Activated CD4-positive, alpha-beta T cell treated with anti-CD3 and anti-CD28 coated beads for 4 hours (primary cell): ENCODE measurements at places on chromosomes 4 and X.

DNA sequence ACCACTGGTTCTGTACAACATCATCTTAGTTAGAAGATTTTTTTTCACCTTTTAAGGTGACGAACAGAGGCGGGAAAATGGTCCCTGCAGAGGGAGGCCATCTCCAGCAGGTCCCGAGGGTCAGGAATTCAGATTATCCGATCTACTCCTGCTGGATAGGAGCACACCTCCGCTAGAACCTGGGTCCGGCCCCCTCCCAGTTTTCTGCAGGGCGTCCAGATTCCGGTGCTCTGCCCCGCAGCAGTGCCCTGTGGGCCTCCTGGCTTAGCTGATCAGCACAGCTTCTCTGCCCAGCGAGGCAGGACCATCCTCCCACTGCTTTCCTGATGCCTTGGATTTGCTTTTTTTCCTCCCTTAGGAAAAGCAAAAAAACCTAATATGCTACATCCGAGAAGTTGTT is 2.3 kb downstream of the TBL1X start:
- no peak for DNase-seq

- no peak for DNase-seq
These were observed 105.4 kb upstream of the FAT1 start for GRCh38 chr4:186829097-186829496.

DNA sequence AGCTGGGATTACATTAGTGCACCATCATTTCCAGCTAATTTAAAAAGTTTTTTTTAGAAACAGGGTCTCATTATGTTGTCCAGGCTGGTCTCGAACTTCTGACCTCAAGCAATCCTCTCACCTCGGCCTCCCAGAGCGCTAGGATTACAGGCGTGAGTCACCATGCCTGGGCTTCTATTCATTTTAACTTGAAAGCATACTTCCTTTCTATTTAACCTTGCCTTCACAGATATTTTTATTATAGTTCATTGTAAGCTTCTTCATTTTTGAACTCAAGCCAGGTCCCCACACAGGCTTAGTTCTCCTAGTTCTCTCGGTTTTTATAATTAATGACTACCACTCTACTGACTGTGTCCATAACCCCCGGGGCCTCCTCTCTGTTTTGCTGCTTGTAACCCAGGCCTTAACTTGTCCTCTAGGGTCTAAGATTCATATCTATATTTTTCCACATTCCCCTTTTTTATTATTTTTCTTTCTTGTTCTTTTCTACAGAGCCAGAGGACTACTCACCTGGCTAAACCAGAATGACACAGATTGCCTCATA is 50.7 kb downstream of the SNX12 start:
- no peak for DNase-seq

- DNase-seq = no peak
These were observed 56.6 kb upstream of the RBM47 start for GRCh38 chr4:40686081-40686913.

DNA sequence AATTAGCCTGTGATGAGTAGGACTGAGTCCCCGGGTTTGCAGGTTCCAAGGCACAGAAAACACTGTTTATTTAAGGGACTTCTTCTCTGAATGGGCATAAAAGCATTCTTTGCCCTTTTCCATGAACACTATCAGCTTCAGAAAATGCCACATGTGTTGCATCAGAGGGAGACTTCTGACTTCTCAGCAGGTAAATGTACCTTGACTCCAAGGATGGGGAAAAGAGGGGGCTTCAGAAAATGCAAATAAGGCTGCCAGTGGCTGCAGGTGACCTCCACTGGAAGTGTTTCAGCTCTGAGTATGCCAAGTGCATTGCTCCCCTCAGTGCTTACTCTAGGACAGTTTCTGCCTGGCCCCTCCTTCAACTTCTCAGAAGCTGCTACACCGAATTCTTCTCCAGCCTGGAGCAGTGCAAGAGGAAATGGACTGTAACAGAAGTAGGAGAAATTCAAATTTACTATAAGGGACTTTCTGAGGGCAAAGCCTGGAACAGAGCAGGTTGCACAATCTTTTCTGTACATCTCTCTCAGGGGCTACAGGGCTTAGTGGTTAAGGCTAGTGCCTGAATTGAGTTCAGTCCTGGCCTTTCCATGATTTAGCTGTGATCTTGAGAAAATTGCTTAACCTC is 233.2 kb downstream of the PTTG2 start:
- DNase-seq = no peak

GRCh38 chrX:116399681-116400080 is 36.7 kb upstream of the SLC6A14 start:
- no peak for DNase-seq

- no peak for DNase-seq
These were observed 195.0 kb upstream of the LDB2 start for GRCh38 chr4:17093481-17093880.

GRCh38 chr4:127103681-127104115 is 529.1 kb upstream of the INTU start:
- no peak for DNase-seq

DNA sequence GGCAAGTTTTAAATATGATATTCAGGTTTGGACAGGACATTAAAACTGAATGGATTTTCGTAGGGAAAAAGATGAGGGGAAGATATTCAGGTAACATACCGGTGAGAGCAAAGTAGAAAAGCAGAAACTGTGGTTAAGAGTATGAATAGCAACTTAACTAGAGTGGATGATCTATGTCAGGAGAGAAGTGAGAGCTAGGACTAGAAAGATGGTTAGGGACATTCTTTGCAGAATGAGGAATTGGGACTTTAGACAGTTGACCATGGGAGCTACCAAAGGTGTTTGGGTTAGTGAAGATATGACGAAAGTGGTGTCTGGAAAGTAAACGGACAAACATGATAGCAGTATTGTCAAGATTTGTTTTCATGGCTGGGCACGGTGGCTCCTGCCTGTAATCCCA is 45.2 kb downstream of the ANXA5 start:
- no peak for DNase-seq
